ENCODE measurements at places on chromosomes 7 and 10. TPM values are rescaled to one million over a fixed set of nuclear protein-coding genes. Genes with fewer than 3 reads are reported as not detected.

Gene GDF10
- total RNA-seq = not detected

Gene POM121C
- total RNA-seq = 35.5 TPM

Gene DNAJB9
- 13.0 TPM for total RNA-seq

Gene MTURN
- total RNA-seq = 6.1 TPM

Gene FAM25A
- total RNA-seq = not detected

Measured in A549 treated with ZK216348 at 1 μM for 4 hours (cell line).